ENCODE measurements at places on chromosomes 6 and 20.

- no peak for DNase-seq
Observed at GRCh38 chr6:52953911-52954839, 40.9 kb downstream of the GSTA4 start.

DNA sequence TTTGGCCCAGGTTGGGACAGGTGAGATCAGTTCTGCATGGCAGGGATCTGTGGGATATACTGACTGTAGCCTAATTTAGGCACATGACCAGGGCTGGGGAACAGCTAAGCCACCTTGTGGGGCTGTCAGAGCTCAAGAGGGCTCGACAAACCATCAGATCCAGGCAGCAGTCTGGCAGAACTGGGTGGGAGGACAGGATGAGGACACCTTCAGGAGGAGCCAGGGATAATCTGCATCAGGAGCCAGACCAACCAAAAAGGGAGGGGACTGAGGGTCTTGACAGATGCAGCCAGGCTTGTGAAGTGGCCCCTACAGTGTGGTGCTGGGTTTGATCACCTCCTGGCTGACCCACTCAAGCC, 123.4 kb downstream of the MAFB start:
- DNase-seq, result no peak

DNA sequence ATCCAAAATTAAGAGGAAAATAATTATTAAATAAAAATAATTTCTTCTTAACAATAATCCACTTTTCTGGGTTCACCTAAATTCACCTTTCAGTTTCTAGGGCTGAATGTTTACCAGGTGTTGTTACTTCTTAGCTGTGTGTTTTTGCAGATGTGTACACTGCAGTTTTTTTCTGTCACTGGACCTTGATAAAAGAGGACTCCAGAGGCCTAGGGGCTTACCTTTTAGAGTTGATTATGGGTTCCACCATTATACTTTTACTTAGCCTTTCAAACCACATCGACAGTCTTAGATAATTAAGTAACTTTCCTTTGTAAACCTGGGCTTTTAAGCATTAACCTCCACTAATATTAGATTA, 766.5 kb downstream of the BCKDHB start:
- no peak for DNase-seq

DNA sequence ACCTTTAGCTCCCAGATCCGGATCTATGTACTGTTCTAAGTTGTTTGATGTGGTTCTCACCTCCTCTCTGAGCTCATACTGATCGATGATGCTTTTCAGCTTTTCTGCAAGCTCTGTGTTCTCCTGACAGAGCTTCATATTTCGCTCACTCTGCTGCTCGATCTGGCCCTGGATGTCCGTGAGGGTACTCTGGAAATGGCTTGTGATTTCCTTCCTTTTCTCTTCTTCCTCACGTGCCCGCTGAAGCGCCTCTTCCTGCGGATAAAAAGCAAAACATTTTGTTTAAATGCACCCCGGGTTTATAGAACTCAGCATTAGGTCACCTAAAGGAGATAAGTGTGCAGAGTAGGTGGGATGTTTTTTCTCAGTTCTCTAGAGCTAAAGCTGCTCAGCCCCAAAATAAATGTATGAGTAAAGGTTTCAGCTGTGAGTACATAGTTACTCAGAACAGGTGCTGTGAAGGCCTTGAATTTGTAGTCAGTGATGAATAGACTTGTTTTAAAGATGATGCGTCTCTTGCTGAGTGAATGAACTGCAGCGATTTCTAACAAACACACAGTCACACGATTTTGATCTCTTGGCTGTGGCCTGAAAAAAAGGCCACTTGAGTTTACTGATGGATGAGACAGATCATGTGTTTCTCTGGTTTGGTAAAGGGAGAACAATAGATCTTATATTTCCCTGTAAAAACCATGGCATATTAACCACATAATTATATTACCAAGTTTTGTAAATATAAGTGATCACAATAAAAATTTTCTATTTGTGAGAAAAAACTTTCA, 29.1 kb downstream of the TXLNB start:
- no peak for DNase-seq

- DNase-seq, result no peak
Observed at GRCh38 chr6:158653577-158654354, 3.9 kb downstream of the SYTL3 start.

DNA sequence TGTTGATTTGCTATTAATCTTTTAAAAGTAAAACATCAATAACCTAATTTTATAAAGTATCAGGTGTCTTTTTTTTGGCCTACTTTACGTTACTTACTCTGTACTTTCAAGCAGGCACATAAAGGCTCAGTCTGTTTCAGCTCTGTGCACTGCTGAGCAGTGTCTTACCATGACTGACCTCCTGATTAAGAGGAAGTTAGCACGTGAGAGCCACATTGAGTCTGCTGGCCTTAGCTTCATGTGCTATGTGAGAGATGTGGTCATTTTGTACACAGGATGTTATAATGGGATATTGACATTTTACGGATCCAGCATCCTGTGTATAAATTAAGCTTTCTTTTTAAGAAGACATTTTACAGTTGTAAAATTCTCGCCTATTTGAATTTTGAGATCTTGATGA, 31.9 kb downstream of the ARID1B start:
- no peak for DNase-seq

DNA sequence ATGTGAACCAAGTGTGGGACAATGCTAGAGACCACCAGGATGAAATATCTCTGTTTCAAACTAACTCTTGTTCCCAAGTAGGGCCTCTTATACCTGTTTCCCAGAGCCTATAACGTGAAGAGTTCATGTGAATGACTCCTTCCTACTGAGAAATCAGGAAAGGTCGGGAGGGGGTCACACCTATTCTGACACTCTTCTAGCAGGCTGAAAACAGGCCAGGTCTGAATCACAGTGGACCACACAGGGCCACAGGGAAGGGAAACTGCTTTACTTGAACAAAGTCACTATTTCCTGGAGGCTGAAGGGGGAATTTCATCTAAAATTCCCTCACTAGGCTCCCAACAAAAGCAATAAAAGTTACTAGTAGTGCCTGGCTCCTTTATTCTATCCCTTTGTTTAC, 88.4 kb upstream of the BMP2 start:
- DNase-seq, result no peak

GRCh38 chr20:15061955-15062354, 724.5 kb upstream of the FLRT3 start:
- DNase-seq, result no peak

GRCh38 chr6:3848380-3848779, 793 bp upstream of the FAM50B start:
- DNase-seq, result no peak

GRCh38 chr20:23971310-23971709, 17.3 kb downstream of the GGTLC1 start:
- no peak for DNase-seq
